Activated naive CD8-positive, alpha-beta T cell treated with anti-CD3 and anti-CD28 coated beads, Interleukin-2, amount 50 U/mL, for 24 hours (primary cell): ENCODE measurements at places on chromosomes 6 and 20.

DNA sequence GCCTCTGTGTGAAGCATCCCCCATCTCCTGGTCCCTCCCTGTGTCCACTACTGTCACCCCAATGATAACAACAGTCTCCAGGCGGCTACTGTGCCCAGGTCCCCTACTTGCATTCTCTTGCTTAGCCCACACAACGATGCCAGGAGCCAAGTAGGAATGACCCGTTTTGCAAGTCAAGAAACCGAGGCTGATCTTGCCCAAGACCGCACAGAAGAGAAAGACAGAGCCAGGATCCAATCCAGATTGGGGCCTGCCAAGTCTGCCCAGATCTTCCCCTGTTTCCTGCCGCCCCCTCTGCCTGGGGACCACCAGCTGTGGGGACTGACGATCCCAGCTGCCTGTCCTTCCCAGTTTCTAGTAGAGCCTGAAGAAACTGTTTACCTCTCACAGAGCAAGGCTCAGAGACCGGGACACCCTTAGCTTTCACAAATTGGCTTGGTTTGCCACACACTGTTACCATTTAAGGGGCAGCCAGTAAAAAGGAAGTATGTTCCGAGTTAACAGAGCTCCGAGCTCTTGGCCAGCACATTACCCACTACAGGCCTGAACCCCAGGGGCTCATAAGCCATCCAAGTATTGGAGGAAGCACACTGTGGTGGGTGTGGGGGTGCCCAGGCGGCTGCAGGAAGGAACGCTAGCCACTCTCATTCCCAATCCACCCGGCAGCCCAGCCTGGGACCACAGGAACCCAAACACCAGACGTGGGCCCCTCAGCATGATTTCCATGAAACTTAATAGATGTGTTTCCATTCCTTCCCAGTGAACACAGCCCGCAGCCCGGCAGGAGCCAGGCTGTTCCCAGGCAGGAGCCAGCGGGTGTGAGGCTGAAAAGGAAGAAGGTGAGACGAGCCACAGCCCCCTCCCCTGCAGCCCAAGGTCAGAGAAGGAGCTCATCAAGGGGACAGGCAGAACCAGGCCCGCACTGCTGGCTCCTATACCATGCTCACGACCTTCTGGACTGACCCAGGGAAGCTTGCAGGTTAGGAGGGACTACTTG lies 7.9 kb downstream of the KIAA1755 start:
- DNase-seq: no peak

DNA sequence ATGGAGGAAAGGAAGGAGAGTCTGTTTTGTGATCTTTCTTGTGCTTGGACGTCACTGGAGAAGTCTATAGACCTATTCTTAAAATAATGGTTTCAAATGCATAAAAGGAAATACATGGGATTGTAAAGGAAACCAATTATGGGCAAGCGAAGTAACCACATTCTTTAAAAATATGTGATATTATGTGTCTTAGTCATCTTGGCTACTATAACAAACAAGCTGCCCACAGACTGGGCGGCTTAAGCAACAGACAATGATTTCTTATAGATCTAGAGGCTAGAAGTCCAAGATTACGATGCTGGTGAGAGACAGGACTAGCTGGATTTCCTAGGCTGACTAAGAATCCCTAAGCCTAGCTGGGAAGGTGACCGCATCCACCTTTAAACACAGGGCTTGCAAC lies 49.4 kb upstream of the CD83 start:
- DNase-seq: no peak

- no peak for DNase-seq
These were observed 1.4 kb downstream of the CUTA start for GRCh38 chr6:33416386-33417127.

DNA sequence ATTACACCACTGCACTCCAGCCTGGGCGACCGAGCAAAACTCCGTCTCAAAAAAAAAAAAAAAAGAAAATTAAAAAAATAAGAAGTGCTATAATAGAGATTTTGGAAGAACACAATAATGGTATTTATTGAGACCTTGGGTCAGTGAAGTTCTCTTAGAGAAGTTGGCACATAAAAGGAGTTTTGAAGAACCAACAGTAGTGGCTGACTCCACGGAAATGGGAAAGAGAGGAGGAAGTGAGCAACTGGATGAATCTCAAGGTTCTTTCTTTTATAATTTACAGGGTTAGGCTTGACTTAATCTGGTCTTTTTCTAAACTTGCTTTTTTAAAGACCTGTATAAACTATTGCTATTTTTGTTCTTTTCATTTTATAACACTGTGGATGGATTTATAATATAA lies 52.8 kb downstream of the TOMM6 start:
- DNase-seq: no peak

- DNase-seq: no peak
These were observed 192.6 kb upstream of the CST7 start for GRCh38 chr20:24756292-24757025.

- DNase-seq: no peak
These were observed 6.5 kb downstream of the CD24 start for GRCh38 chr6:106967936-106968555.

GRCh38 chr20:556984-557383 lies 13.4 kb upstream of the CSNK2A1 start:
- no peak for DNase-seq

GRCh38 chr6:26223650-26224546 lies 136.7 kb downstream of the HFE start:
- DNase-seq: peak; percentile 57

- DNase-seq: no peak
These were observed 8.5 kb downstream of the NRN1 start for GRCh38 chr6:5998236-5998635.

DNA sequence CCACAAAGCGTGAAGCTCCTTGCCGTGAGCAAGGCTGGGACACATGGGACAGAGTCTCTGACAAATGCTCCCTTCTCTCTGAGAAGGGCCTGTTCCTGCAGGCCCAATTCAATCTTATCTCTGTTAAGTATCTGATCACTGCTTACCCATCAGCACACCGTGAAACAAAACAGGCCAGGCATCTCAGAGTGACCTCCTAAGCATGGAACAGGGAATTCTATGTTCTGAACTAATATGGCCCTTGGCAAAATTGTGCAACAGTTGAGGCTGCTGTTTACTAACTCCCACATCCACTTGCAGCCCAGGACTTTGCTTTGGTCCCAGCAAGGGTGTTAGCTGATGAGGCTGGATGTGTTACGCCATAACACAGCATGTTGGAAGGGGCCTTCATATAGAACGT lies 79.2 kb downstream of the GCLC start:
- no peak for DNase-seq

- no peak for DNase-seq
These were observed 282.7 kb downstream of the ADGB start for GRCh38 chr6:146881228-146882181.

DNA sequence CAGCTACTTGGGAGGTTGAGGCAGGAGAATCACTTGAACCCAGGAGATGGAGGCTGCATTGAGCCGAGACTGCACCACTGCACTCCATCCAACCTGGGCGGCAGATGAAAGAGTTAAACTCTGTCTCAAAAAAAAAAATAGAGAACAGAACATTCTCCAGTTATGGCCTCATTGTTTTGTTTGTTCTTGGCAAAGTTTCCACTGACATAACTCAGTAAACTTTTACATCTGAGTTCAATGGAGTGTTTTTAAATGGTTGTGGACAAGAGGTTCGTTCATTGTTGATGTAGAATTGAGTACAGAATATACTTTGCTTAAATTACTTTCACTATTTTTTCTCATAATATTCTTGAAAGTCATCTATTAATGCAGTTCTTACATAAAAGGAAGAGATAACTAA lies 42.2 kb upstream of the IFNGR1 start:
- no peak for DNase-seq

DNA sequence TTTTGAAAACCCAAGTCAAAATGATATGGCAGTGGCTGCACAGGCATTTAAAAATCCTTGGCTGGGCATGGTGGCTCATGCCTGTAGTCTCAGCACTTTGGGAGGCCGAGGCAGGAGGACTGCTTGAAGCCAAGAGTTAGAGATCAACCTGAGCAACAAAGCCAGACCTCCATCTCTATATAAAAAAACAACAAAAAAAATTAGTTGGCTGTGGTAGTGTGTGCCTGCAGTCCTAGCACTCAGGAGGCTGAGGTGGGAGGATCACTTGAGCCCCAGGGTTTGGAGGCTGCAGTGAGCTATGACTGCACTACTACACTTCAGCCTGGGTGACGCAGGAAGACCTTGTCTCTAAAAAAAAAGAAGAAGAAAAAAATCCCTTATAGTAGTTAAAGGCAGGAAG lies 142.9 kb downstream of the MYB start:
- DNase-seq: no peak

- no peak for DNase-seq
These were observed 34.2 kb downstream of the NHSL1 start for GRCh38 chr6:138465007-138465645.

- DNase-seq: no peak
These were observed 173.8 kb downstream of the CD83 start for GRCh38 chr6:14291331-14291730.

DNA sequence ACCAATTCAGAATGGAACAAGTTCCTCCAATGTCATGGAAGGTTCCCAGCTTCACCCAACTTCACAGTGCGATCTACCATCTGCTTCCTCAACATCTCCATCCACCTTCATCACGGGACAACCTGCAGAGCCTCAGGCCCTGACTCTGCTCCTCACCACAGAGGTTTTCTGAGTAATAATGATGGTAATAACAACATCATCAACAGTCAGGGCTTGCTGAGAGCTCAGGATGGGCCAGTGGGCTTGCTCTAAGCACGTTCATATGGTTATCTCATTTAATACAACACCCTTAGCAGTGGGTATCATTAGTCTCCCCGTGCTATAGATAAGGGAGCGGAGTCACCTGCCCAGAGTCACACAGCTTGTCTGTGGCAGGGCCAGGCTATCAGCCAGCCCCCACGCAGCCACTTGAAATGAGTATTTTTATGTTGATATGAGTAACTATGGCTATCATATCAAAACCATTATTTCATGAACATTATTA lies 38.6 kb downstream of the PREX1 start:
- no peak for DNase-seq

DNA sequence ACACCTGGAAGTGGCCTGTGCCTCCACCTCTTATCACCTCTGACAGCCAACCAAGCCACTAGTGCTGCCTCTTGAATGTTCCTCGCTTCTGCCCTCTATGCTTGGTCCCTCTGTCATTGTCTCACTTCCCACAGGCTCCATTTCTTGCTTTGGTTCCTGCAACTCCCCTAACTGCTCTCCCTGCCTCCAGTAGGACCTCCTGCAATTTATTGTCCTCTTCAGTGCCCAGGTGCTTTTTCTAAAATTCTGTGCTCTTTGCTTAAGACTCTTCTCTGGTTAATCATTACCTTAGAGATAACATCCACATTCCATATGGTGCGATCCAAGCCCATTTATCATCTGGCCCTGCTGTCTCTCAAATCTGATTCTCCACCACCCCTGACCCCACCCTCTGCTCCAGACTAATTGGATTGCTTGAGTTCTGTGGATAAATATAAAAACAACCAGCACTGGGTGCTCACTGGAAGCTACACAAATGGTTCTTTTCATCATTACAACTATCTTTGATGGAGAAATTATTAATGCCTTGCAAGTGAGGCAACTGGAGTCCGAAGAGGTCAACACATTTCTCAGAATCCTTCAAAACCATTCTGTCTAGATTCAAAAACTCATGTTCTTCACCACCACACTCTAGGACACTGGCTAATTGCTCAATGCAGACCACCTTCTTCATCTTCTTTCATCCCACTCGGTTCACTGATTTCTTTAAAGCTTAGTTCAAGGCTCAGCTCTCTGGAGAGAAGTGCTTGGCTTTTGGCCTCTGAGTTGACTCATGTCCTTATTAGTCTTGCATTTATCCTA lies 47.2 kb downstream of the FOXA2 start:
- DNase-seq: no peak

- DNase-seq: no peak
These were observed 68.5 kb upstream of the SASH1 start for GRCh38 chr6:148273962-148274752.

DNA sequence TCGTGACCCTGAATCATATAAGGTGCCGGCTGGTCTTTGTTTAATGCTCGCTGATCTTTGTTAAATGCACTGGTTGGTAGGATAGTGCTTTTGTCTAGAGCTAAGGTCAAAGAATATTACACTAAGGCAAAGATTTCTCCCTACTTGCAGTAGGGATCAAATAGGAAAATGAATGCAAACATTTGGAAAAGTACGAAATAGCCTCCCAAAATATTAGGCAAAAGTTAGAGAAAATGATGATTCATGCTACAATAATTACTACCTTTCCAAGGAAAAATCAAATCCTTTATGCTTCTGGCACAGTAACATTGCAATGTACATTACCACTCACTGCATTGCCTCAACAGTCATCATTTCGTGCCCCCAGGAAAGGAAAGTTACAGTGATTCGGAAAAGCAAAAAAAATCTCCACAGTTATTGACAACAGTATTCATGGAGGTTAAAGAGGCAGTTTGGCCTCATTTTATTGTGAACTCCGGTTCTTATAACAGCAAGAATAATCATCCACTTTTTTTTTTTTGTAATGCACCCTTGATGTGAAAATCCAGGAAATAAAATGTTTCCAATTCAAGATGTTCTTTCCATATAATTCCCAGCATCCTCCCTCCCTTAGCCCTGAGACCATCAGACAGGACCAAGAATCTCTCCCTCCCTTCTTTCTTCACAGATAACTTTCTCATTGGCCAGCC lies 61.7 kb upstream of the ZMYND8 start:
- DNase-seq: no peak

DNA sequence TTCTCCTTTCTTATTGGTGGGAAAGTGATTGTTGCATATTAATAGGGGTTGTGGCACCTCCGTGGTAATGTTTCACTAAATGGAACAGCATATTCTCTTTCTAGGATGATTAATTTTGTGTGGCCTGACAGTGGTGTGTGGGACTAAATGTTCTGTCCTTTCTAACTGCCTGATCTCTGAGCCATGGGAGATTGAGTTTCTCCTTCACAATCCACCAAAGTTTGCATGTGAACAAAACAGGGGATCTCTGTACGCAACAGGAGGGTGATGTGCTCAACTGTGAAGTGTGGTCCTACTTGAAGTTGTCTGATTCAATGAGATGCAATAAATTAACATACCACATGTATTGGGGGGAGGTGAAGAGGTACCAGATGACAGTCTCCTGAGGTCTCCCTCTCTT lies 19.3 kb downstream of the BCAS1 start:
- DNase-seq: no peak

DNA sequence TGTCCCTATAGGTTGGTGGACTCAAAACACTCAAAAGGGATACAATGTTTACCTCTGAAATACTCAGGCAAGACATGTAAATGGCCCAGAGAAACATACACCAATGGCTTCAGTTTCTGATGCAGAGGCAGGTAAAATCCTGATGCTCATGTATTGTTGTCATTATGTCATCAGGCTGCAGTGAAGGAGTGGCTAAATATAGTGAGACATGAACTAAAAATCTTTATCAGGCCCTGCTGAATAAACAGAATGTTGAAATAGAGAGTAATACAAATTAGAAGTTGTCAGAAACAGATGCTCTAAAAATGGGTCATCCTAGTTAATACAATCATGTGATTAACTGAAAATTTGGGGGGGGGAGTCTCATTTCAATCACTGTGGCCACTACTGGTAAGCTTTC lies 20.4 kb downstream of the PTPRK start:
- DNase-seq: no peak

- DNase-seq: no peak
These were observed 161.4 kb upstream of the FLRT3 start for GRCh38 chr20:14498772-14499171.

- no peak for DNase-seq
These were observed 35.3 kb downstream of the YTHDF1 start for GRCh38 chr20:63180569-63181185.
